ENCODE measurements at places on chromosomes 3 and 15.

DNA sequence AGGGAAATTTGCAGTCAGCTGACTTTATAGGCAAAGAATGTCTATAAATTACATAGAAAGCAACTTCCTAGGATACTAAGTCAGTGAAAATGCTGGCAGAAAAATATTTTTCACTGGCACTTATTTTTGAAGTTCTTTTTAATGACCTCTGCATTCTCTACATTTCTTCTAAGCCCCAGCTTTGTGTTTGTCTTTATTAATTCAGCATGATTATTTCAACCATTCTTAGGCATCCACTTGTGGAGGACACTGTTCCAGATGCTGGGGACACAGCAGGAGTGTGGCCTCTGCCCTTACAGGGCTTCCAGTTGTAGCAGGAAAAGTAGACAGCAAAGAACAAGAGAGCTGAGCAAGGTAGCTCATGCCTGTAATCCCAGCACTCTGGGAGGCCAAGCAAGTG lies 15.0 kb downstream of the LRRK1 start:
- H3K36me3 ChIP-seq = no peaks in the 10 kb centered on the region
- DNase-seq = no peak
- no peaks in the 10 kb centered on the region for H3K27me3 ChIP-seq
- H3K4me3 ChIP-seq = no peak overlapping the region
- H3K27ac ChIP-seq = no peak overlapping the region

- no peaks in the 10 kb centered on the region for H3K4me1 ChIP-seq
- H3K4me3 ChIP-seq = no peak overlapping the region
- no peaks in the 10 kb centered on the region for H3K36me3 ChIP-seq
Measured at GRCh38 chr3:23484386-23484785, 281.3 kb downstream of the UBE2E2 start.

DNA sequence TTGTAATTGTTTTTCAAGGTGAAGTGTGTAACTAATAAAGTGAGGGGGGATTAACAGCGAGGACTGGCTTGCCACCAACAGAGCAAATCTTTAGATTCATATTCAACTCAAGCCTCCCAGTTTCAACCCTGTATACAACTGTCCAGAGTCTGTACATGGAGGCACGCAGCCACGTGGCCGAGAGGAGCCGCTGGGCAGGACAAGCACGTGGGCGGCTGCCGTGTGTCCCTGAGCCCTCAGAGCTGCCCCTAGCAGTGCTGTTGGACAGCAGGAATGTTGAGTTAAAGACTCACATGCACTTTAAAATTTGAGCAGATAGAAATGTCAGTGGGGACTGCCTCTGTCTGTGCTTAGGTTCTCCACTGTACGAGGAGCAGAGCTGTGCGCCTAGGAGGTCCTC lies 29.4 kb downstream of the ASB7 start:
- no peaks in the 10 kb centered on the region for H3K27me3 ChIP-seq
- peaks cover 11% of the 10 kb centered on the region for H3K4me1 ChIP-seq
- no peak overlapping the region for H3K27ac ChIP-seq
- no peak for DNase-seq

GRCh38 chr3:197407053-197407452 lies 108.6 kb upstream of the DLG1 start:
- no peaks in the 10 kb centered on the region for H3K27me3 ChIP-seq
- no peaks in the 10 kb centered on the region for H3K4me1 ChIP-seq
- H3K36me3 ChIP-seq = no peaks in the 10 kb centered on the region
- H3K4me3 ChIP-seq = no peak overlapping the region
- no peak overlapping the region for H3K27ac ChIP-seq

- H3K4me3 ChIP-seq = no peak overlapping the region
- DNase-seq = no peak
- H3K36me3 ChIP-seq = no peaks in the 10 kb centered on the region
- no peaks in the 10 kb centered on the region for H3K27me3 ChIP-seq
Measured at GRCh38 chr15:23049984-23050628, 10.7 kb upstream of the TUBGCP5 start.

DNA sequence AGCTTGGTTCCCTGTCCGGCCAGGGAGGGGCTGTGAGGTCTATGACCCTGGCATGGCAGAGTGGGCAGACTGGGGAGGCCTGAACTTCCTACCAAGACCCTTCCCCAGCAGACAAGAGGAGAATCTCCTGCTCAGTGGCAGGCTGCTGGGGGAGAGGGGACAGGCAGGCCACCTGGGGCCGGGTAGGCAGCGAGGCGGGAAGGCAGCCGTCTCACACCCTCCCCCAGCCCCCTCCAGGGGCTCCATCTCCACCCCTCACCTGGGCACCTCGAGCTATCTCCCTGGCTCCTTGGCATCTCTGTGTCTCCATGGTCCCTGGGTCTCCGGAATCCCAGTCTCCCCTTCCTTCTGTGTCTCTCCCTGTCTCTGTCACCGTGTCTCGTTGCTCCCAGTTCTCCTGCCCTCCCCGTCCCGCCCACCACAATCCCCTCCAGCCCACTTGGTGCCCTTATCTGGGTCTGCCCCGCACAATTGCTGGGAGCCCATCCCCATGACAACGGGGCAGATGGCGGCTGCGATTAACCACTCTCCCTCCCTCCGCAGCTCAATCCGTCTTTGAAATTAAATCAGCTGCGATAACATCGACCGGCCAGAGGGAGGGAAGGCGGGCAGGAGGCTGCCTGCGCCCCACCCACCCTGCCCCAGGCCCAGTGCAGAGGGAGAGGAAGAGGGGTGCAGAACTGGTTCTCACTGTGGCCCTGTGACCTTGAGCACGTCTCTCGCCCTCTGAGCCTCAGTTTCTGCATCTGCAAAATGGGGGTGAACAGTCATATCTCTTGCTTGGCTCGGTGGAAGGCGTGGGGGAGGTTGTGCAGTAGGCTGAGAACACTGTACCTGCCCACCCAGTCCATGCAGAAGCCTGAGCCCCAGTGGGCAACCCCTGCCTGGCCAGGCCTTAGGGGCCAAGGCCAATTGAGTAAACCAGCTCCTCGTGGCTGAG lies 9.6 kb downstream of the DNAJB8 start:
- H3K27me3 ChIP-seq = peaks cover 51% of the 10 kb centered on the region
- no peak overlapping the region for H3K4me3 ChIP-seq
- no peak for DNase-seq
- H3K36me3 ChIP-seq = no peaks in the 10 kb centered on the region
- no peak overlapping the region for H3K27ac ChIP-seq
